Inflammatory macrophage (primary cell): ENCODE measurements at places on chromosomes 2 and 18.

GRCh38 chr2:72395096-72395495 is 247.4 kb upstream of the CYP26B1 start:
- DNase-seq = no peak

DNA sequence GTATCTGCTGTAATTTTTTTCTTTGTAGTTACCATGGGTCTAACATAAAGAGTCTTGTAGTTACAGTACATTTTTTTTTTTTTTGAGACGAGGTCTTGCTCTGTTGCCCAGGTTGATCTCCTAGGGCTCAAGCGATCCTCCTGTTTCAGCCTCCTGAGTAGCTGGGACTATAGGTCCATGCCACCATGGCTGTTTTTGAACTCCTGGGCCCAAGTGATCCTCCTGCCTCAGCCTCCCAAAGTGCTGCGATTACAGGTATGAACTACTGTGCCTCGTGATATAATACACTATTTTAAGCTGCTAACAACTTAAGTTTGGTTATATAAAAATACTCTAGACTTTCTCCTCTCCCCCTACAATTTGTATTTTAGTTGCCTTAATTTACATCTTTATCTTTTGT is 46.3 kb downstream of the ASB1 start:
- no peak for DNase-seq

- no peak for DNase-seq
Measured at GRCh38 chr2:189128970-189129369, 50.6 kb downstream of the COL5A2 start.

DNA sequence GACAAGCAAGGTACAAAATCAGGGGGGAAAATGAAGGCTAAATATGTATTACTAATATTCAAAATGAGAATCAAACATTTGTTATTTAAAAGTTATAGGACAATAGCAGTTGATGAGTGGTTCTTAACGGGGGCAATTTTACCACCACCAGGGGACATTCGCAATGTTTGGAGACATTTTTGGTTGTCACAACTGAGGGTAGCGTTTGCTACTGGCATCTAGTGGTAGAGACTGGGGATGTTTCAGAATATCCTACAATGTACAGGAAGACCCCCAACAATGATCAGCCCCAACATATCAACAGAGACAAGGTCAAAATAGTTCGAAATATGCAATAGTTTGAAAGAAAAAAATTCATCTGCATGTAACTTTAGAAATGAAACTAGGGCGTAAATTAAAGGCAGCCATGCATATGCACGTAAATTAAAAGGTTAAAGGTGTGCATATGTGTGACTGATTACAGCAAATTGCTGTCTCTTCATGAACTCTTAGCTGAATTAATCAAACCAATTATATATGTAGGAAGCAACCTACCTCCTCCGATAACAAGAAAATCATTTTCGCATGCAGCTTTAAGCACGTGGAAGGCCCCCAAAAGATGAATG is 61.2 kb upstream of the CUL3 start:
- DNase-seq = peak; percentile 28

DNA sequence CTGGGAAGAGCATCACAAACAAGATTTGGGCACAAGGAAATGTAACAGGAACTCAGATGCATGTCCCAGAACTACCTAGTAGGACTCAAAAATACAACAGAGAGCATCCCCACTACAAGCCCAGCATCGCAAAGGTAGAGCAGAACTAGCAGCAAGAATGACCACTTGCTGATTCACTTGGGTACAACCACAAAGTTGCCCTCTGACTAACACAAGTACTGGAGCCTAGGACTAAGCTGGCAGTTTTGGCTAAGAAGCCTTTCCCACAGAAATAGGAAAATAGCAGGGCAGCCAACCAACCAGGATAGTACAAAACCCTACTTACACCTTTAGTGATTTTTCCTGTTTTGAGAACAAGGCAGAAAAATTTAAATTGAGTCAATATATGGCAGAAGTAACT is 193.8 kb downstream of the PAX3 start:
- DNase-seq = no peak

- no peak for DNase-seq
Measured at GRCh38 chr2:143524559-143525401, 395.6 kb downstream of the ARHGAP15 start.

GRCh38 chr2:146801886-146802285 is 1042.9 kb upstream of the ACVR2A start:
- DNase-seq = no peak

- DNase-seq = no peak
Measured at GRCh38 chr2:224933431-224933830, 108.8 kb downstream of the DOCK10 start.

DNA sequence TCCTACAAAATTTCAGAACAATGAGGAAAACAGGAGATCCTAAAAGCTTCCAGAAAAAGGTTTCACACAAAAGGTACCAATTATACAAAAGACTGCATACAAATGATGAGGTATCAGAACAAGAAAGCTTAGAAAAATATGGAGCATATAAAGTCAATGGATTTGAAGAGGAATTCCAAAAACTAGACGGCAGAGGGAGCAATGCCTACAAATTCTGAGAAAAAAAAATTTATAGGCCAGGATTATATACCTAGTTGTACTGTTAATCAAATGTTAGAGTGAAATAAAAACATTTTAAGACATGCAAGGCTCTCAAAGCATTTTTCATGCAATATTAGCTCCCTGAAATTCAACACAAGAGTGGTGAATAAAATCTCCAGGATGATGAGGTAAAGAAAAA is 106.2 kb downstream of the ZRANB3 start:
- DNase-seq = no peak

DNA sequence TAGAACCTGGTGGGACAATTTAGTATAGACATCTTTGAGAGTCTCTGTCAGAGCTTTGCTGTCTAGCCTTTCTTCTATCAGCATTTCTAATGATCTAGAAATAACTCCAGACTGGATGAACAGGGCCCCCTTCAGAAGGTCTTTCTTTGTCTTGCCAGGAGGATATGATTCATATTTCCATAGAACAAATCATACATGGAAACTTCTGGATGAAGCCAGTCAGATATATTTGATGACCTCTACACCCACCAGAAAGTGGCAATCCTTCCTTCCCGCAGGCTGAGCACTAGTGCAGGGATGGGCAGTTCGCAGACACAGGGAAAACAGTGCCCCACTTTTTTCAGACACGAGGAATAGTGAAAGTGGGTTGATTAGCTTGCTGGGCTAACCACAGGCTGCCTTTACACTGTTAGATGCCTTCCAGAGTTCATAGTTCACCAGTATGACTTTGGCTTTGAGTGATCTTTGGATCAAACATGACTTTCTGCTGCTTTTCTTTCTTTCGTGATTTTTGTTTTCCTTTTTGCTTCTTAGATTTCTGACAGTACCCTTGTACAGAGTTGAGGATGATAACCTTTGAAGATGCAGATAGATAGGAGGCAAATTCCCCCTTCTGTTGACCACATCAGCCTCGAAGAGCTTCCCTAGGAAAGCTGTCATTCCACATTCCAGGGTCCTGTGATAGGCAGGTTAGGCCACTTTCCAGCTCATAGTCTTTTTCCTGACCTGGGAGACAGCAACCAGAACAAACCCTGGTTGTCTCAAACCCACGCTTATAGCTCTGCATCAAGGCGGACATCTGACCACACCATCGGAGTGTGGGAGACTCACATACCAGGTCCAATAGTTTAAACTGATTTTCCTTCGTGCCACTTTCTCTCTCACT is 237.0 kb downstream of the ZNF407 start:
- no peak for DNase-seq

GRCh38 chr18:2536063-2536462 is 35.2 kb downstream of the METTL4 start:
- no peak for DNase-seq
